ENCODE measurements at places on chromosomes 13 and 19. TPM values are rescaled to one million over a fixed set of nuclear protein-coding genes. Genes with fewer than 3 reads are reported as not detected.

DNA sequence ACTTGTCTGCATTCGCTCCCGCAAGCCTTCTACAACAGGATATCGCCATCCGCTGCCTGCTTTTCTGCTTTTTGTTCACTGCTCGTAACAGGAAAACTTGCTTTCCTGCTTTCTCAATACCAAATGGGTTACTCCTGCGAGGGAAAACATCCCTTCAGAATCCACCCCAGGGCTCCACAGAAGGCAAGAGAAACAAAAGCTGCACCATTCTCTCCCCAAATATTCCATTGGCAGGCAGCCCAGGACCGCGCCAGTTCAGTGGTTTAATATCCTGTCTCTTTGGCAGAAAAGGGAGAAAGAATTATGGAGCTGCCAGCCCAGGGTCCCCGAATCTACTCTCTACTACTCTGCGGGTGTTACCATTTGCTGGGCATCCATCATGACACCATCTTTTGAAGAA, 84.7 kb upstream of the DOCK9 start:
- no peak for DNase-seq

- DNase-seq = peak; percentile 8
Observed at GRCh38 chr19:13574933-13575332, 68.7 kb upstream of the CACNA1A start.

DNA sequence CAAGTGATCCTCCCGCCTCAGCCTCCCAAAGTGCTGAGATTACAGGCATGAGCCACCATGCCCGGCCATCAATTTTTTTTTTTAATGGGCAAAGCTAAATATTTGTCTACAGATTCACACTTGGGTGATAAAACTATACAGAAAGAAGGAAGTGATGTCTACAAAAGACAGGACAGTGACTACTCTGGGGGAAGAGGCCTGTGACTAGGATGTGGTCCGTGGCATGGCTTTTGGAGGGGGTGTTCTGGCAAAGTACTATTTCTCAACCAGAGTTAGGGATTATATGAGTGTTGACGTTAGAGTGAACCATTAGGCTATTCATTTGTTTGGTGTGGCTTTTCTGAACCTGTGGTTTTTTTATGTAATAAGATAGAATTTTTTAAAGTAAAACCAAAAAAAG, 42.7 kb downstream of the INSR start:
- DNase-seq = no peak

DNA sequence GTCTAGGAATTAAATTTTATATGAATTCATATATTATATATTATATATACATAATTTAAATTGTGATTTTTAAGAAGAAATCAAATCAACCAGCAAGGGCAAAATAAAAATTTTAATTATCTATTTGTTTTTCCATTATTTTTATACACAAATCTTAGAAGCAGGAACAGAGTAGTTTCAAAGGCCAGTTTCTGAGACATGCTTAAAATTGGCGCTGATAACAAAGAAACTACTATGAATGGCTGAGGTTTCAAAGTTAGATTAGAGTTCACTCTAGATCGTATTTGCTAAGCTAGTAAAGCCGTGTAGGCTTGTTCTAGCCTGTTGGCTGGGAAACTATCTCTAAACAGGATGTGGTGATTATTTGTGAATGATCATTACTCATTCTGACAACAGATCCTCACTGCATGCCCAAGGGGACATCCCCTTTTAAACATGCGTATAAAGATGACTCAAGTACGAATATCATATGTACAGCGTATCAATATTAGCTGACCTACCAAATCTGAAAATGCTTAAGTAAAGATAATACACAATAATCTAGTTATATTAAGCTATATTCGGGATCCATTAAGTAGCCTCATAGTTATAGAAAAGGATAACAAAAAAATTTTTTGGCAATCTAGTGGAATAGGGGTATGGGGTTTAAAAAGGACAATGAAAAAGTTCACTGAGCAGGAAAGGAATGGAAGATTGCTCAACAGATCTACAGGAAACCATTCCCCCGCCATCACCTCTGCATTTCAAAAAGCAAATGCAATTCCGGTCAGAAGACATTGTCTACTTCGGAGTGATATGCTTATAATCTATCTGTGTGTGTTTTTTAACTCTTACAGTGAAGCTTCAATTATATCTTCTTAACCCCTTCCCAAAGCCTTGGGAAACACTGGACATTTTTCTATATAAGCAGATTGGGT, 150.1 kb downstream of the SHISA2 start:
- DNase-seq = peak; percentile 11

DNA sequence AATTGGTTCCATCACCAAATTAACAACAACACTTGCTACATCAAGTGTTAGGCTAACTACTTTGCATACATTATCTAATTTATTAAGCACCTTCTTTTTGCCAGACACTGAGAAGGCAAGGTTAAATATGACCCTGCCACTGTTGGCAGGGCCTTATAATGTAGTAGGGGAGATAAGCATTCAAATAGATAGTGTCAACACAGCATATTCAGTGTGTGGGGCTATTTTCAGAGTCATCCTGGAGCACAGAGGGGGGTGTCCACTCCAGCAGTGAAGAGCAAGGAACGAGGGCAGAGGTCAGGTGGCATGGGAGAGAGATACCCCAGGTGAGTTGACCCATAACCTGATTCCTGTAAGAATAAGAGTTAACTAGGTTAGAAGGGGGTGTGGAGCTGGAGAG, 121.6 kb downstream of the COG6 start:
- DNase-seq = no peak

GRCh38 chr13:32497589-32497988, 41.0 kb downstream of the N4BP2L2 start:
- DNase-seq = no peak

DNA sequence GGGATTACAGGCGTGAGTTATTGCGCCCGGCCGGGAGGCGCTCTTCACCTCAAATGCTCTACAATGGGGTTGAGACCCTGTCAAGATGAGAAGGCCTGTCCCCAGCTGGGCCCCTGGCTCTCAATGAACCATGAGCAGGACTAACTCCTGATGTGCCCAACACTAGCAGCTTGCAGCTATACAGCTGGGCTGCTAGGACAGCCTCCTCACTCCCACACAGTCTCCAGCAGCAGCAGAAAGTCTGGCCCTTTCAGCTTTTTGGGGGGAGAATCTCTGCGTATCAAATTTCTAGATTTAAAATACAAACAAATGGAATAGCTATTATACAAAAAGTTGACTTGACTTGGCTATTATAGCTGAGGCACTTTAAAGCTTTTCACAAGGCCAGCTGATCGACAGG, 30.2 kb downstream of the TMTC4 start:
- DNase-seq = no peak

DNA sequence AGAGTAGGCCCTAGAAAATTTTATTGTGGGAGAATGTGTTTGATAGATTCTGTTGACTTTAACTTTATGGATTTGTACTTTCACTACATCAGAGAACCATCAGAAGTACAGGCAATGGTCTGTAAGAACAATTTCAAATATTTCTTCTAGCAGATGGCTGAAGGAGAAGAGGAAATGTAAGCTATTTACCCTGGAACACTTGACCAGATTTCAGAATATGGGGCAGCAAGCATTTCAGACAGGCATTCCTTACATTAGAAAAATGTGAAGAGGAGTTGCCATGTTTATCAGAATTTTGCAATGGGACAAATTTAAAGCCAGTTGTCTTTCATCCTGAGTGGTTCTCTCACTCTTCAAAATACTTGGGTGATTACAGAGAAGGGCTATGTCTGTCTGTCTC, 7.5 kb downstream of the FRY start:
- DNase-seq = no peak

DNA sequence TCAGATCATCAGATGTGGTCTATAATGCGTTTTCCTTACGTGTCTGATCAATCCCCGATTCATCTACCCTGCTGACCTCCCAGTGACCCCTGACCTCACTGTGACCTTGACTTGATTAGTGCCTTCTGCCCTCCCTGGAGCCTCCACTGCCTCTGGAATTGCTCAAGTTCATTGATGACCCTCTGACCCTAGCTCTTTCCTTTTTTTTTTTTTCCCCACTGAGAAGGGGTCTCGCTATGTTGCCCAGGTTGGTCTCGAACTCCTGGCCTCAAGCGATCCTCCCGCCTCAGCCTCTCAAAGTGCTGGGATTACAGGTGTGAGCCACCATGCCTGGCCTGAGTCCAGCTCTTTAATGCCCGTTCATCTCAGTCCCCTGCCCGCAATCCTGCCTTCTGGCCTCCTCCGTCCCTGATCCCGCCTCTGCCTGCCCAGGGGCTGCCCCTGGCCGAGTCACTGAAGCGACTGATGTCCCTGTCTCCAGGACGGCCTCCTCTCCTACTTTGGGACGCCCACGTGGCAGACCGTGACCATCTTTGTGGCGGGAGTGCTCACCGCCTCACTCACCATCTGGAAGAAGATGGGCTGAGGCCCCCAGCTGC, 4.0 kb upstream of the FTL start:
- DNase-seq = no peak

GRCh38 chr13:75986818-75987217, 350.7 kb downstream of the LMO7 start:
- DNase-seq = peak; percentile 11

- DNase-seq = no peak
Observed at GRCh38 chr19:14482172-14482941, 7.2 kb upstream of the PTGER1 start.

DNA sequence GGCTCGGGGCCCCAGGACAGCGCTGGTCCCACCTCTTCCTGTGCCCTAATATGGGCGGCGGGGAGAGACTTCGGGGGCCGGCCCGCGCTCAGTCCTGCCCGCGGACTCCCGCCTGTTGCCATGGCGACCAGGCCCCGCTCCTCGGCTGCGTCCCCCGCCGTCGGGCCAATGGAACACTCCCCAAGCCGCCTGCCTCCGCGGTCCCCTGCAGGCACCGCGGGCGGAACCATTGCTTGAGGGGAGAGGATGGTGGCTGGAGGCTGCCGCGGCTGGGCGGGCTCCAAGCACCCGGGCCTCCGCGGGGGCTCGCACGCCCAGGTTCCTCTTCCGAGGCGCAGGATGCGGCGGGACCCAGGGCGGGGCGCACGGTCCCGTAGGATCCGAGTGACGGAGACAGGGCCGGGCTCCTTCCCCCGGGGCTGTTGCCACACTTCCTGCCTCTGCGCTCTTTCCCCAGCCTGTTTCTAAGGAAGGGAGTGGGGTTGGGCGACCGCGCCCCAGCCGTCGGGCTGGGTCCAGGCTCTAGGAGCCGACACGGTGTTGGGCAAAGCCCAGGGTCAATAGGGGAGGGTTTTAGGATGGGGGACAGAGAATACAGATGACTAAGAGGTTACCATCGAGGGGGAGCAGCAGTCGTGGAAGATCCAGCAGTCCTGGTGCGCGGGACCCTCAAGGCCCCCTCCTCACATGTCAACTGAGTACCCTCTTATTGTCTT, 1.2 kb upstream of the JUNB start:
- DNase-seq = peak; percentile 95

DNA sequence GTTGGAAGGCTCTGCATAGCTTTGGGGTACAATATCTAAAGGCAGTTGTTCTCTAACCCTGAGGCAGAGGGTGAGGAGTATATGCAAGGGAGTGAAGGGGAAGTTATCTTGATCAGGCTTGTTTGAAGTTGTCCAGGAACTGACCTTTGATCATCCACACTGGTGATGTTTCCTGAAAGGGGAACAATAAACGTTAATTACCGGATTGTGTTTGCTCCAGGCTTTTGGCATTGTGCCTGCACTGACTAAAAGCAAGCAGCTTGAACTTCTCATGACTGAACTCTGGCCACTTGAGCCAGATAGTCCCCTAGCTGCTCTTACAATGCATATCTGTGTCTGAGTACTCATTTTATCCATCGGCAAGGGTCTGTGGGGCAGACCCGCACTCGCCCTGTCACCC, 27.0 kb upstream of the ZNF726 start:
- DNase-seq = no peak

DNA sequence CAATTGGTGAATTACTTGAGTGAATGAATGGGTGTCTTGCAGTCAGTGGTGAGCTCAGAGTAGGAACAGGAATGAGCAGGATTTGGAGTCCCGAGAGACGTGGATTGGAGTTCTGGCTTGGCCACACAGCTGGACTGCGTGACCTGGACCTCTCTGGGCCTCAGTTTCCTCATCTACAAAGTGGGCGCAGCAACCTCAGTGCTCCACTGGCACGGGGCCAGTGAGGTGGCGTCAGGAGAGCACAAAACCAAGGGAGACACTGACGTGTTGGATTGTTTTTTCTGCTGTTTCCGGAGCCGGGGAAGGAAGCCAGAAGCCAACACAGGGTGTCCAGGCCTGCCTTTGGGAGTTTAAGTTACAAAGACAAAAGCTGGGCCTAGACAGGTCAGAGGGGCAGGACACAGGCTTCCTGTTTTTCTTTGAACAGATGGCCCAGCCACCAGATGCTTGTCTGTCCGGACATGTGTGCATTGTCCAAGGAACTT, 6.5 kb upstream of the DOCK6 start:
- no peak for DNase-seq

DNA sequence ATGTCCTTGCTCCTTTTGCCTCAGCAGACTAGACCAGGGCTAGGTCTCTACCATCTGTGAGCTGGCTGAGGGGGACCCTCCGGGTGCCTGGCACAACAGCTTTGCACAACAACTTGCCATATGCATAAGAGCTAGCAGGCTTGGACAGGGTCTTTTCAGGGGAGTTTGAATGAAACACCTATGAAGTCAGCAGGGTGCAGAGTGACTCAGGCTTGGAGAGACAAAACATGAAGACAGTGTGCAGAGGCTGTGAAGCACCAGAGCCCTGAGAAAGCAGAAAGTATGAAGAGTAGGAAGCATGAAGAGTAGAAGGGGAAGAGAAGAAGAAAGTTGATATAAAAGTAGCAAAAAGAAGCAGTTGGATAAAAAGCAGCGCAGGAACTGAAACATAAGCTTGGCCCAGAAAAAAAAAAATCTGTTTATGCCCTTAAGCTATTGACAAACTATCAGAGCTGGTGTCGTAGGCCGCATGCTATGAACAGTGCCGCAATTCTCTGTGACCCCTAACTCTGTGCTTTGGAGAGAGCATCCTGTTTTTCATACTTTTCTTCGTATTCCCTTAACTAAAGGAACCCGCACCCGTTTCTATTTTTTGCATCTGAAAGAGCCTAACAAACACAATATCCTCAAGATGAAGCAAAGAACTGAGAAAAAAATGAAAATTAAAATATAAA, 52.7 kb upstream of the FAM216B start:
- DNase-seq = no peak

- DNase-seq = no peak
Observed at GRCh38 chr13:20173116-20173746, 12.4 kb upstream of the GJA3 start.

GRCh38 chr13:102854675-102855074, 8.8 kb downstream of the ERCC5 start:
- no peak for DNase-seq

DNA sequence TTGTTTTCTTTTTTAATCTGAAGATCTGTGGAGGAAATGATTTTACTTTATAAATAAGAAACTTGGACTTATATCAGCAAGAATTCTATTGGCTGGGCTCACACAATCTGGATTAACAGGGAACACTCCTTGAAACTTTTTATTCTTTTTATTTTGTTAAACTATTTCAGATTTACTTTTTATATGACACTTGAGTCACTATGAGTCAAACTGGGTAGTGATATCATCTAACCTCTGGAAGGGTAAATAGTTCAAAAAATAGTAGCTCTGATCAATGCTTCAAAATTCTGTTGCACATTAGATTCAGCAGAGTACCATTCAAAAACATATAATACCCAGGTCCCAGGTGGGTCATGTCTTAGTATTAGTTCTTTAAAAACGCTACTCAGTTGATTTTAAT, 55.1 kb upstream of the NBEA start:
- DNase-seq = no peak

The EFNA2 gene
- not detected for total RNA-seq

The CEACAM21 gene
- 52.5 TPM for total RNA-seq

The NXNL1 gene
- total RNA-seq = not detected

The S1PR5 gene
- total RNA-seq = not detected

The EMP3 gene
- total RNA-seq = 21.1 TPM

The P2RY11 gene
- 31.1 TPM for total RNA-seq
